ENCODE measurements at places on chromosomes 16 and 17.

DNA sequence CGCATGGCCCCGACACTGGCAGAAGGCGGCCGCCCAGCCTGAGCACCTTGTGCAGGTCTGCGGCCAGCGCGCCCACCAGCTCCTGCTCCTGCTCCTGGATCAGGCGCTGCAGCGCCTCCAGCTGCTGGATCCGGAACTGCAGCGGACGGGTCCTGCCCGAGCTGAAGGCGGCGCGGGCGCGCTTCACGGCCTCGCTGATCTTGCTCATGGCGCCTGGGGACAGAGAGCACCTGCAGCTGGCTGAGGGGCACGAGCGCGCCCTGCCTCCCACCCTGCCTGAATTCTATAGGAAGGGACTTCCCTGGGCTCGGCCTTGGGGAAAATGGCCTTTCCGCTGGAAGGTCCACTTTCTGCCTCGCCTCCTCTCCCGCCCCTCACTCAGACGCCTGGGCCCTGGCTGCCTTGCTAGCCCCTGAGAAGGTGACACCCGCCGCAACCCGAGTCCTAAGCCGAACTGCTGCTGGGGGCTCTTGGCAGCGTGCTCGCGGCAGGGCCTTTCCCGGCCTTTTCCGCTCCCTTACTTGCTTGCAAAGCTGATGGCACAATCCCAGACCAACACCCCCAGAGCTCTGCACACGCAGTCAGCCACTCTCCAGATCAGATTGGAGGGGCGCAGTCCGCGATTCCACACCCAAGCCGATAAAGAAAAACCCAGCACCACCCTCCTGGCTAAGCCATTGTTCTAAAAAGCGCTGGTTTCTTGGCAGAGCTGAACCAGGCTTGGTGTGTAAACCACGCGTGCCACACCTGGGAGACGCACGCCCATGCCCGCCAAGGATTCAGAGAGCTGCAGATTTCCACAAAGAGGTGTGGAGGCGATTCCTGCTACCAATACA, 3.0 kb downstream of the ALDH3A1 start:
- DNase-seq, result peak; percentile 85

DNA sequence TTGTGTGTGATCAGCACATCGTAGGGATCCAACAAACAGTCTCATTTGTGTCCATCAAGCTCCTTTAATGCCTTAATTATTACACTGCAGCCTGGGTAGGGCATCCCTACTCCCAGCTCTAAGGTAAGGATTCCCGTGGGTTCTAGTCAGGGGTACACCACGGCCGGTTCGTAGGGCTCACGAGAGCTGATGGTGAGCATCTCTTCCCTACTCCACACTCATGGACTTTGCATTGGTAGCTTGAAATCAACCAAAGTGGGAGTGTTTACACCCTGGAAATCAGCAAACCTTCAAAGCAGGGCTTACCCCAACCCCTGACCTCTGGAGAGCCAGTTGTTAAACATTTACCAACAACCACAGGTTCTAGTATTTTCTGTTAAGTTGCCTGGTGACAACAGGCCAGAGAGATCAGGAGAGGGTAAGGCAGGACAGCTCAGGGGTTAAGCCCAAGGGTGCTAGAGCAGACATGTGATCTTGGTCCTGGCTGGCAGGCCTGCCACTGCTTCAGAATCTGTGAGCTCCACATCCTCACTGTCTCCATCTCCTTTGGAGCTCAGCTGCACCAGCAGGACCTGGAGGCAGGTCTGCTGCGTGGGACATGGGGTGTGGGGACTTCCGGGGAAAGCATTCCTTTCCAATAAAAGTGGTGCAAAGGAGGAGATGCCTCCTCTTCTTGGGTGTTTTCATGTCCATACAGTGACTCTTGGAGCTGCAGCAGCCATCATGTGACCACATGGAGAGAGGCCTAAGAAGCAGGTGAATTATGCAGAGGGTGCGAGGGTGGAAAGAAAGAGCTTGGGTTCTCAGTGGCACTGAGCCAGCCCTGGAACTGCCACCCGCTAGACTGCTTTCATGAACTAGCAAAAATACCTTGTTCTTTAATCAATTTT, 36.1 kb upstream of the ZCCHC14 start:
- DNase-seq, result no peak

- peak; percentile 51 for DNase-seq
Measured at GRCh38 chr17:55391244-55391757, 30.3 kb downstream of the MMD start.

DNA sequence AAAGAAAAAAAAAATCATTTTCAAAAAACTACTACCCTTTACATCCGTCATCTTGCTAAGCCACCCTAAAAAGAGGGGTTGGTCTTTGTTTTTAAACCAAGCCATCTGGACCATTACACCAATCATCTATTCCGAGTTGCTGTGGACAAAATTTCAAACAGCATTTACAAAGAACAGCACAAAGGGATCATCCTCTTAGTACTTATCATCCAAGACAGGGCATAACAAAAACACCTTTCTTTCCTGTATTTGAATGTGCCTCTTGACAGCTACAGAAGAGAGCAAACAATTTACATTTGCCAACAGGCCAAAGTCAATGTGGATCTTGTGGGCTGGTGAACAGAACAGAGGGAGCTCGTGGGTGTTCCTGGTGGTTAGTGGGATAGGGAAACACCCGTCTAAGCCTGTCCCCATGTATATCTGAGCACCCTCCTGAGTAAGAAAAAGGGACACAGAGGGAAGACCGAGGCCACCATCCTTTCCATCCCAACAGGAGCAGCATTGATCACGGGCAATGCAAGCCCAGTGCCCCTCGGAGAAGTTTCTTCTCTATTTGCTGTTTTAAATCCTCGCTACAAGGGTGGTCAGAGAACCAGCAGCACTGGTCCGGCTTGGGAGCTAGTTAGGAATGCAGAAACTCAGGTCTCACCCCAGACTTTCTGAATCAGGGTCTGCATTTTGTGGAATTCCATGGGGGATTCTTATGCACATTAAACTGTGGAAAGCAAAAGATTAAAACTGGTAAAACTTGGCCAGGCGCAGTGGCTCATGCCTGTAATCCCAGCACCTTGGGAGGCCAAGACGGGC, 1.9 kb downstream of the SLC39A11 start:
- peak; percentile 32 for DNase-seq

DNA sequence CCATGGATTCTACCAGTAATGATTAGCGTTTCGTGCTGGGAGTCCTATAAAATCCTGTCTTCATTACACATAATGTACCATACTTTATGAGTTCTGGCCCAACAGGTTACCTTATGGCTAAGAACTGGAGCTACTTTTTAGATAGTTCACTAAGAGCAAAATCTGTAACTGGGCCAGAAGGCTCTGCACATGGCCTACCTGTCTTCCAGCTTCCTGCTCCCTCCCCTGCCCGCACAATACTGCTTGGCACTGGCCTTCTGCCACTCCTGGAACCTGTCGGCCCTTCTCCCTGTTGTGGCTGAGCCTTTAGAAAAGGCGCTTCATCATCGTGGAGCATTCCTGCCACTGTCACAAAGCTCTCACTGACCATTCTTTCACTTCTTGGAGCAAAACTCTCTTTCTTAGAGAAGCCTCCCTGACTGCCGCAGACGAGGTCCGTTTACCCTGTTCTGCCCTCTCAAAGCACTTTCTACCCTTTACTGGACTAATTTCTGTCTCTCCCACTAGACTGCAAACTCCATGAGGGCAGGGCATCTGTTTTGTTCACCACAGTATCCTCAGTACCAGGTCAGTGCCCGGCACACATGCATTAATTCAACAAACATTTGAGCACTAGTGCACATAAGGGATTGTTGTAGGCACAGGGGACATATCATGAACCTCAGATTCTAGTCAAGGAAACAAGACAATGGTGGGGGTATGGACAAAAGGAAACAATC, 116.5 kb downstream of the PARN start:
- no peak for DNase-seq

DNA sequence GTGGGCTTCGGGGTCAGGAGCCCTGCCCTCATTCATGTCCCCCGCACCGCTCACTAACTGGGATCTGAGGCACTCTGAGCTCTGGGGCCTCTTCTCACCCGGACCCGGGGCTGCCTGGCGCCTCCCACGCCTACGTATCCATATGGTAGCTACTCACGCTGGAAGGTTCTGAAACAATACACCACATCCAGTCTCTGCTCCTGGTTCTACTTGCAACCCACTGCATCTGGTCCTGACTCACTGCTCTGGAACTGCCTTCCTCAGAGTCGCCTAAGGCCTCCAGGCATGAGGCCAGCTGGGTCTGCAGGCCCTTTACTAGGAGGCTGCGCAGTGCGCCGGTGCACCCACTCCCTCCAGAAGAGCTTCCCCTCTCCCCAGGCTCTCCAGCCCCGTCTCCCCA, 18.1 kb downstream of the USP36 start:
- no peak for DNase-seq

DNA sequence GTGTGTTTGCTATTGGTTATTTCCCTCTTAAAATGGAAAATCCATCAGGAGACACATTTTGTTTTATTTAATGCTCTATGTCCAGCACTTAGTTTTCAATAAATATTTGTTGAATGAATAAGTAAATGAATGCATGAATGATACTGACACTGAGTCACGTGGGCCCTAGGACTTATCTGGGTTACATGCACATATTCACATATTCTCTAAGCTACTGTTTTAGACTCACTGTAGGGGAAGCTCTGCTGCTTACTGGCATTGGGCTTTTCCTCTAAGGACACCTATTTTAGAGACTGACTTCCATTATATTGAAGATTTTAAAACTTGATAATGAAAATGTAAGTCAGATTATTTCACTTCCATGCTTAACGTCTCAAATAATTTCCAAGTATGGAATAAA, 327.2 kb downstream of the UTP18 start:
- no peak for DNase-seq

GRCh38 chr17:39014044-39014794, 47.0 kb upstream of the FBXO47 start:
- no peak for DNase-seq

- no peak for DNase-seq
Measured at GRCh38 chr16:75526032-75526790, 9.7 kb downstream of the CHST5 start.

DNA sequence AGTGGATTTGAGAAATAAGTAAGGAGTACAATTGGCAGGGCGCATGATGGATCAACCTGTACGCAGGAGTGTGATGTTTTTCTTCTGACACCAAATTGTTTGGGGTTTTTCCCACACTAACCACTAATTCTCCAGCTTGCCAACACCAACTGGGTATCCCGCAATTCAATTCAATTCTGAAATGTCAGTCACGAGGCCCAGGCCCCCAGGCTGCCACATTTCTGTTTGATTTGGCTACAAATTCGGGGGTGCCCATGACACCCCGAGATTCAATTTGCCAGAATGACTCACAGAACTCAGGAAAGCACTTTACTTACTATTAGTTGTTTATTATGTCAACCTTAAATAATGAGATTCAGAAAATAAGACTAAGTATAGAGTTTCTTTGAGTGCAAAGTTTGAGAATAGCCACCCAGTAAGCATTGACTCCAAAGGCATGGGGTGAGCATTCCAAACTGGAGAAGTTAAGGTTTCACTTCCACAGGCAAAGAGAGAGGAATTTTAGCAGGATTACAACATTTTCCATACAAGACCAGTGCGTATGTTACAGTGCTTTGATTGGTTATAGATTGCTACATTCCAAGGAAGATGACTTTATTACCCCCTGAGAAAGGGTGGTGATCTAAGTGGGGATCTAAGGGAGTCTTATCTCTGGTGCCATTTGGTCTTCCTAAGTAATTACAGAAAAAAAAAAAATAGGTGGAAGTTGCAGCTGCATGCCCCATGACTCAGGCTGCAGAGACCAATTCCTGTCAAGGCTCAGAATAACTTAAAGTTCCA, 11.5 kb downstream of the SLC46A1 start:
- DNase-seq, result no peak

GRCh38 chr17:17079761-17080160, 37.5 kb downstream of the MPRIP start:
- DNase-seq, result no peak

- DNase-seq, result no peak
Measured at GRCh38 chr17:44004077-44004760, at the start of gene NAGS. Gene NAGS, plus strand, starts transcription at chr17:44004622. Its CDS starts 42 bp downstream, at chr17:44004664.

DNA sequence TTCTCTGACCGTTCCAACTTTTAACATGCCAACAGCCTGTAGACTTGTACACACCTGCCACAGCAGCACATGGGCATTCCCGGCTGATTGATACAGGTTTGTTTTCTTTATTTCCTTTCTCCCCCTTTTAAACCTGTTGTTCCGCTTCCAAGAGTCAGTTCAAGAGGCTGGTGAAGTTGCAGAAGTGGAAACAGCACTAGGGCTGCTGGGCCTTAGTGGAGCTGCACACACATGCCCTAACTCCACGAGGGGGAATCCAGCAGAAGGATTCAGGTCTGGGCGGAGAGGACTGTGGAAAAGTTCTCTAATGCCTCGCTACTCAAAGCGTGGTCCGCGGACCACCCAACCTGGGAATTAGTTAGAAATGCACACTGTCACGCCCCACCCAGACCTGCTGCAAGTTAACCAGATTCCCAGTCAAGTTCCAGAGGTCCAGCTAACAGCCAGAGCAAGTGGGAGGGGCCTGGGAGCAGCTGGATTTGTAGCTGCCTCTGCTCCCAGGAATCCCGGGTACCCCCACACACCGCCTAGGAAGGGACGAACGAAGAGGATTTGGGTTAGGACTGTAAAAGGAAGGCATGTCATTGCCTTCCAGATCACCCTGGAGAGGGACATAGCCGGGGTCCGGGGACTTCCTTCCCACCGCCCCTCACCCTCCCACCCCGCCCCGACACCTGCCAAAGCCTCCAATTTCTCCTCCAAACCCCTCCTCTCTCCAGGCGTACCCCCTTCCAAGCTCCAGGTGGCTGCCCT, 542 bp downstream of the SLC39A11 start:
- DNase-seq, result peak; percentile 35

GRCh38 chr16:69311533-69312387, 610 bp downstream of the VPS4A start:
- DNase-seq, result no peak

GRCh38 chr17:78736526-78737079, 45.5 kb downstream of the CYTH1 start:
- no peak for DNase-seq

DNA sequence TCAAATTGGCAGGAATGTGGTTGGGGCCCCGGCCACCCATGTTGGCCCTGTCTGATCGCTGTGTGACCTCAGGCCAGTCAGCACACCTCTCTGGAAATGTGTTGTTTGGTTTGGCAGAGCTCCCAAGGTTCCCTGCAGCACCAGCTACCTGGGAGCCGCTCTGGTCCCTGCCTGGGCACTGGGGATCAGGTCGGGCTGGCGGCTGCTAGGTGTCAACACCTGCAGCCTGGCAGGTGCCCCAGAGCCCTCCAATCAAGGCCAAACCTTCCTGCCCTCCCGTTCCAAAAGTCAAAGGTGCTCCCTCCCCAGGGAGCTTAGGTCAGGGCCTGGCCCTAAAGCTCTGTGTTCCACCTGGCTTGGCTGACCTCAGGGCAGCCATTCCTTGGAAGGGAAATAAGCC, 55.9 kb downstream of the ZDHHC7 start:
- DNase-seq, result no peak

DNA sequence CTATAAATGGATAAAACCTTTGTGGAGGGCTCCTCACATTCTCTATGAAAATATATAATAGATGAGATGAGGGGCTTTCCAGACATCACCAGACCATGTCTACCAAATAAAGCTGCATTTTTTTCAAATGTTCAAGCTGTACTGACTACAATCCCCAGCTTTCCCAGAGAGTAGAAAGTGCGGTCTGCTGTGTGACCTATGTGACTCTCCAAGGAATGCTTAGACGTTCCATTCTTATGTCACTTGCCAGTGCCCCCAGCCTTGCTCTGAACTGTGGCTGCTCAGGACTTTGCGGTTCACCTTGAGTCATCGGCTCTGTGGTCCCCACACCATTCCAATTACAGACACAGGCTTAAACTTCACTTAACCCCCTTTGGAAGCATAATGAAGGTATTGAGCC, 47.8 kb upstream of the SCNN1B start:
- DNase-seq, result no peak

GRCh38 chr17:29591146-29591736, 1.7 kb upstream of the ANKRD13B start:
- no peak for DNase-seq
